A549 treated with RU486 at 1 μM for 4 hours (cell line): ENCODE measurements at places on chromosomes 1 and 21. TPM values are rescaled to one million over a fixed set of nuclear protein-coding genes. Genes with fewer than 3 reads are reported as not detected.

CFHR2 gene
- not detected in 5 replicates for total RNA-seq

LCE1B gene
- not detected in 5 replicates for total RNA-seq

KRTAP26-1 gene
- not detected in 5 replicates for total RNA-seq

DCST1 gene
- not detected in 5 replicates for total RNA-seq

SV2A gene
- 0.06 to 0.19 TPM (median 0.13 TPM) in 5 replicates for total RNA-seq

TMOD4 gene
- 0.29 TPM in 1 of 5 replicates, not detected in the others for total RNA-seq

NHLH1 gene
- total RNA-seq, result 0.34 to 0.70 TPM (median 0.42 TPM) in 5 replicates

CYP4A11 gene
- not detected in 5 replicates for total RNA-seq

S100A12 gene
- total RNA-seq, result not detected in 5 replicates

LCE6A gene
- total RNA-seq, result not detected in 5 replicates

ATP1A4 gene
- total RNA-seq, result not detected in 5 replicates

ACOT11 gene
- 1.8 to 2.6 TPM (median 1.9 TPM) in 5 replicates for total RNA-seq

SH3BGR gene
- 0.65 to 1.5 TPM (median 0.84 TPM) in 5 replicates for total RNA-seq

TP73 gene
- 0.33 to 0.64 TPM (median 0.47 TPM) in 5 replicates for total RNA-seq

HTR1D gene
- 10.8 to 12.6 TPM (median 11.8 TPM) in 5 replicates for total RNA-seq

UBE2G2 gene
- 29.2 to 37.0 TPM (median 35.4 TPM) in 5 replicates for total RNA-seq

CD160 gene
- 0.52 TPM in 1 of 5 replicates, not detected in the others for total RNA-seq

FALEC gene
- total RNA-seq, result 0.29 to 0.46 TPM in 2 of 5 replicates, not detected in the others

CLK2 gene
- total RNA-seq, result 20.3 to 28.2 TPM (median 22.9 TPM) in 5 replicates

ZNF683 gene
- total RNA-seq, result not detected in 5 replicates

DUSP23 gene
- 51.5 to 79.9 TPM (median 73.4 TPM) in 5 replicates for total RNA-seq

TTC34 gene
- 0.02 to 0.05 TPM (median 0.03 TPM) in 5 replicates for total RNA-seq

OR2L5 gene
- not detected in 5 replicates for total RNA-seq

AMY1C gene
- not detected in 5 replicates for total RNA-seq

FCGR3B gene
- not detected in 5 replicates for total RNA-seq

PLEKHN1 gene
- 3.7 to 7.6 TPM (median 5.5 TPM) in 5 replicates for total RNA-seq

TNFSF4 gene
- 0.03 TPM in 2 of 5 replicates, not detected in the others for total RNA-seq

INSRR gene
- not detected in 5 replicates for total RNA-seq

AKIRIN1 gene
- total RNA-seq, result 30.3 to 47.4 TPM (median 44.2 TPM) in 5 replicates

ATP1A2 gene
- total RNA-seq, result 0.03 to 0.04 TPM (median 0.03 TPM) in 3 of 5 replicates, not detected in the others

SIK1 gene
- total RNA-seq, result 3.0 to 22.2 TPM (median 19.6 TPM) in 5 replicates

ERICH3 gene
- not detected in 5 replicates for total RNA-seq

HEATR1 gene
- total RNA-seq, result 19.4 to 29.0 TPM (median 26.8 TPM) in 5 replicates

CELA3A gene
- total RNA-seq, result not detected in 5 replicates

SLC9C2 gene
- total RNA-seq, result not detected in 5 replicates

GNAT2 gene
- total RNA-seq, result 0.23 to 0.30 TPM in 2 of 5 replicates, not detected in the others

BMP8B gene
- 3.1 to 4.8 TPM (median 4.3 TPM) in 5 replicates for total RNA-seq

CNST gene
- total RNA-seq, result 5.8 to 9.0 TPM (median 8.1 TPM) in 5 replicates

SYPL2 gene
- total RNA-seq, result 0.06 to 0.13 TPM (median 0.10 TPM) in 4 of 5 replicates, not detected in the other

ETV3L gene
- not detected in 5 replicates for total RNA-seq

RGS7 gene
- 0.07 to 0.10 TPM (median 0.10 TPM) in 3 of 5 replicates, not detected in the others for total RNA-seq

SLC44A3 gene
- total RNA-seq, result 1.4 to 1.9 TPM (median 1.8 TPM) in 5 replicates

BTBD8 gene
- total RNA-seq, result 0.23 to 0.86 TPM (median 0.55 TPM) in 5 replicates

MIXL1 gene
- 0.05 to 0.13 TPM in 2 of 5 replicates, not detected in the others for total RNA-seq

LMX1A gene
- total RNA-seq, result not detected in 5 replicates

LRIG2 gene
- total RNA-seq, result 3.0 to 5.0 TPM (median 3.6 TPM) in 5 replicates

KCNJ6 gene
- total RNA-seq, result 1.1 to 2.8 TPM (median 2.5 TPM) in 5 replicates

LINGO4 gene
- not detected in 5 replicates for total RNA-seq

IFT25 gene
- total RNA-seq, result 20.4 to 40.7 TPM (median 28.9 TPM) in 5 replicates

CYP4A22 gene
- not detected in 5 replicates for total RNA-seq

SLC22A15 gene
- 0.27 to 0.85 TPM (median 0.54 TPM) in 5 replicates for total RNA-seq
